ENCODE measurements at places on chromosomes 1 and 21.

DNA sequence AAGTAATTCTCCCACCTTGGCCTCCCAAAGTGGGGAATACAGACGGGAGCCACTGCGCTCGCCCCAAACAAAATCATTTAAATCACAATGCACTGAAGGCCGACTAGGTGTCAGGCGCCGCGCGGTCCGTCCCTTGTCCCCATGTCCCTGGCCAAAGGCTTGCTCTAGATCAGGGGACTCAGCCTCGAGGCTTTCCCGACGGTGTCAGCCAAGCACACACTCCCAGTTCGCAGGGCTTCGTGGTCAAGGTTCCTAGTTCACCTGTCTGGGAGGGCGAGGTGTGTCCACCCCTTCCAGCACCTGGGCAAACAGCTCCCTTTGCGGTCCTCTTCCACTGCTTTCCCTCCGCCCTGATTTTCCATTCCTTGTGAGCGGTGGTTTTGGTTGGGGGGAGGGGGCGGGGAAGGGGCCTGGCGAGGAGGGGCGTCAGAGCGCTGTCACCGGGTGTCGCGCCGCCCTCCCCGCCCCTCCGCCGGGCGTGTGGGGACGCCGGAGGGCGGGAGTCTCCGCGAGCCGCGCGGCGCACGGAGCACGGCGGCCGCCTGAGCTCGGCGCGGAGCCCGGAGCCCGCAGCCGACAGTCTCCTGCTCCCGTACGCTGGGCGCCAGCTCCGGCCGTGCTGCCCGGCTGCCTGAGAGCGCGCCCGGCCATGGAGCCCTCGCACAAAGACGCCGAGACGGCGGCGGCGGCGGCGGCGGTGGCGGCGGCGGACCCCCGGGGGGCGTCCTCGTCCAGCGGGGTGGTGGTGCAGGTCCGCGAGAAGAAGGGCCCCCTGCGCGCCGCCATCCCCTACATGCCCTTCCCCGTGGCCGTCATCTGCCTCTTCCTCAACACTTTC is at the start of gene STUM:
TSS of gene STUM (plus strand) at position 509 of the 838 bp plus-strand sequence. CDS start at position 650, 141 bp downstream.
- DNase-seq: peak; percentile 73

DNA sequence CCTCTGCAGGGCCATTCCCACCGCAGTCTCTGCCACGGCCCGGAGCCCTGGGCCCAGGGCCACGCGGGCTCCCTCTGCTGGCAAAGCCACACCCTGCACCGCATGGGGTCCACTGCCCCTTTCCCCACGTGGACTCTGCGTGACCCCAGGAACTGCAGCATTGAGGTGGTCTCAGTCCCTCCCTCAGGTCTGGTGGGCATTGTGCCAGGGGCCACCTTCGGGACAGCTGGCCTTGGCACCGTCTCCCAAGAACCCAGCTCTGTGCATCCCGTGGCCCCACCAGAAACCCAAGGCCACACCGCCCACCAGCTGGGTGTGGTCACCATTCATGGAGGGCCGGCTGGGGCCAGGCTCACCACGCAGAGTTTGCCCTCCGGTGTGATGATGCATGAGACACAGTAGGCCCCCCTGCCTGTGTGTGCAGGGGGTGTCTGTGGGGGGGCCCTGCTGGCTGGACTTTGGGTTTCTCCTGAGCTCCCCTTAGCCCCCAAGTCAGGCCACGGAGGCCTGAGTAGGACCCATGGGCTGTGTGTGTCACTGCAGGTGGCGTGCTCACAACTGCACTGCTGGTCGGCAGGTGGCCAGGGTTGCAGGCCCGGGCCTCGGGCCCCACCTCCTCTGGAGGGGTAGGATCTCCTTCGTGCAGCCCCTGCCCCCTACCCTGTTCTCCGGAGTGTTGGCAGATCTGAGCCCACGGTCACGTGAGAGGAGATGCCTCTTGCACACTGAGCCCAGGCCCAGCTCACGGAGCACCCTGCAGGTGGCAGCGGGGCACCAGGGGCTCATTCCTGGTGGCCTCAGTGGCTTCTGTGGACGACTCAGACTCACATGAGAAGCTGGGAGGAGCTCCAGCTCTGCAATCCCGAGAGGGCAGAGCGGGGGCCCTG is 5.8 kb downstream of the VWA1 start:
- peak; percentile 69 for DNase-seq

GRCh38 chr1:16258591-16259135 is 21.7 kb upstream of the CPLANE2 start:
- no peak for DNase-seq

- no peak for DNase-seq
Observed at GRCh38 chr1:224883091-224883490, 46.4 kb upstream of the DNAH14 start.

- DNase-seq: no peak
Observed at GRCh38 chr1:44817307-44817706, 9.0 kb downstream of the BTBD19 start.

GRCh38 chr1:2283991-2284895 is 56.1 kb downstream of the SKI start:
- no peak for DNase-seq

GRCh38 chr1:202862679-202863560 is 26.0 kb downstream of the RABIF start:
- DNase-seq: peak; percentile 38

- no peak for DNase-seq
Observed at GRCh38 chr1:119908661-119909060, 12.3 kb upstream of the ADAM30 start.

DNA sequence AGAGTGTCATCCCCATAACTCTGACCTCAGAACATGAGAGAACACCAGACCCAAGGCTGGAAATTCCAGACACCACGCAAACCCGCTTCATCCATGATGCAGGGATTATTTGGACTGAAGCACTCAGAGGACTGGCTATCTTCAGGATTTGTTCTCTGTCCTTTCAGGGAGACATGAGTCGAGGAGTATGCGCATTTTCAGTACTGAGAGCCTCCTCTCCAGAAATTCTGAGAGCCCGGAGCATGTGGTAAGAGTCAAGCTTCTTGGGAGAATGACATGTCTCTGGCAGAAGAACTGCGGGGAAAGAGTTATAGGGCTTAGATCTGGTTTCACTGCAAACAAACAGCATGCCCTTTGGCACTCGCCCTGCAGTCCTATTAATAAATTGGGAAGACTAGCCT is 6.9 kb downstream of the LAX1 start:
- peak; percentile 56 for DNase-seq

GRCh38 chr1:155831279-155831976 is 25.6 kb downstream of the GON4L start:
- DNase-seq: no peak

GRCh38 chr1:186208405-186209129 is 166.5 kb downstream of the TPR start:
- DNase-seq: no peak

DNA sequence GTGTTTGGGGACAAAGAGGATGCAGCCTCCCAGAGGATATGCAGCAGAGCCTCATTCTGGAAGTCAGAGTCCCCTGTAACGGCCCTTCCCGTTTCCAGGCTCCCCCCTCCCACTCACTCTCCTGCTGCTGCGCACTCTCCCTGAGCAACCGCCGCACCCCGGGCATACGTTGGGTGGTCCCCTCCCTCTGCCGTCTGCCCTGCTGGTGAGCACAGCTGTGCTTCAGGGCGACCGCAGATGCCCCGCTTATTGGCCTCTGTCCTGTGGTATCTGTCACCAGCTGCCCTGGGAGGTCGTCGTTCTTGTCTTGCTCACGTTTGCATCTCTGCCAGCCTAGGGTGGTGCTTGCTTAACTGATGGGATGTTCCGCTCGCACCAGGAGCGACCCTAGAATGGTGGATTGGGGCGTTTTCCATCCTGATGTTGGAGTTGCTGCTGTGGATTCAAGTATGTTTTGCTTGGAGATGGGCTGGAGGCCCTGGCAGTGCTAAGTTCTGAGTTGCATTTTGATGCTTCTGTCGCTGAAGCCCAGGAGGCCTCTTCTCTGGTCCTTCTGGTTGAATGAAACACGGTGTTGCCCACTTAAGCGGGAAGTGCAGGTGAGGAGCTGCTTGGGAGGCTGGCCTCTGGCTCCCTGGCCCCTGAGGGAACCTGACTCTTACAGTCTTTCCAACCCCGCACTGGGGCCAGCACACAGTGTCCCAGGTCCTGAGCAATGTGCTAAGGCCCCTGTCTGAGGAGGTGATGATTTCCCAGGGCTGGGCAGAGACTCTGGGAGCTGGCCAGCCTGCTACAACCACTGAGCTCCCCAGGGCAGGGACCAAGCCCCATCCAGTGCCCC is 3.2 kb downstream of the TMEM201 start:
- DNase-seq: no peak

DNA sequence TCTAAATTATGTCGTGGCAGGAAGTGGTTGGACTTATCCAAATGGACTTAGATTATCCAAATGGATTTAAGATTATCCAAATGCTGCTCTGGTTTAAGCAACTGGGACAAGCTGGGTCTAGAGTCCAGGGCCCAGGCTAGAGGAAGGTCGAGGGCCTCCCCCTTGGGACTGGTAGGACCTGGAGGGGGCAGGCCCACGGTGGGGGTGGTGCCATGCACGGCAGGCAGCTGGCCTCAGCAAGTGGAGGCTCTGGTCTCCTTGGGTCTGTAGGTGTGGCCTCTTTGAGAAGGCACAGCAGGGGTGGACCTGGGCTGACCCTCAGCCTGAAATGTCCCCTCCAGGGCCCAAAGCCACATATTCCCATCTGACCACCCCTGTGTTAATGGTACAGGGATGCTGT is 29.8 kb downstream of the PADI6 start:
- DNase-seq: no peak

- DNase-seq: no peak
Observed at GRCh38 chr1:114209971-114210370, 56.3 kb upstream of the SYT6 start.

GRCh38 chr1:161083748-161084596 is 5.4 kb downstream of the NECTIN4 start:
- peak; percentile 52 for DNase-seq

DNA sequence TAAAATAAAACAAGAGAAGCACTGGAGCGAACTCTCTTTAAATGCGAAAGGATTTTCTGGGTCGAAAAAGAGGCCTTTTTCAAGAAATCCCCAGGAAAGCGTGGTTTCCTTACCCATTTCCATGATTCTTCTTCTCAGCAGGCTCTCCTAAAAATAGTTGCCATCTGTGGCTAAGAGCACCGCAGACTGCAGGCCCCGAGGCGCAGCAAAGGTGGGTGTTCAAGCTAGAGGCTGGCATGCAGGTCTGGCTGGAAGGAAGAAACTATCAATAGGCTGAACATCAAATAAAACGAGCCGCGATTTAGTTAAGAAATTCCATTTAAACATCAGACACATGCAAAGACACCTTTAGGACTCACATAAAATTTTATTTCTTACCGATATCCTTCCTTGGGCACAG is 135.1 kb downstream of the ADAMTS1 start:
- DNase-seq: no peak

DNA sequence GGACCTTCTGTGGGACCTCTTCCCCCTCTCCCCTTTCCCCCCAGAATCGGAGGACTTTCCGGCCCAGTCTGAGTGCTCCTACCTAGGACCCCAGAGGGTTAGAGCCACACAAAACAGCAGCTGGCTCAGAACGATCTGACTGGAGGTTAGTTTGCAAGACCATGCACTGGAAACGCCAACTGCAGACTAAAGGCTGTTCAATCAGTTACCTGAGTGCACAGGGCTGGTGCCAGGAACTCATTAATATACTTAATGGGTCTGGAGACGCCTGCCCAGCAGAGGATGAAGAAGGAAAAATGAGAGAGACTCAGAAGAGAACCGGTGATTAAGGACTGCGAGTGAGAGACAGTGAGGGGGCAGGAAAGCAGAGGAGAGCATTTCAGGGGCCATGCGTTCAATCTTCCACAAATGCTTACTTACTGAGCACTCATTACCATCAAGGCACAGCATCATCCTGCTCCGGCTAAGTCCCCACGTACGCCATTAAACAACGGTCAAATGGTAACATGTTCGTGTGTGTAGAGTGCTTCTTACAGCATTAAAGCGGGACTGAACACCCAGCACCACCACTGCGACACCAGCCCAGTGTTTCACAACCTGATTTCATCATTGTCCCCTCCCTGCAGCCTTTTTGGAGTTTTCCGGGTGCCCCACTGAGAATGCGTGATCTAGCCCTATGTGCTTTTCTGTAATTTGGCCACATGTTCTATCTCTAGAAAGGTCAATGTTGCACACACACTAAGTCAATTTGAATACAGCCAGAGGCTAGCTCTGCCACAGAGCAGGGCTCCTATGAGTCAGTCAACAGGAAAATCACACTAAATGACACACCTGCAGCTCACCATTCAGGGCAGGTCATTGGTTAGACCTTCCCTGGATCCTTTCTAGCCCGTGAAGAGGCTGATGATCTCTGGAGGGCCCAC is 7.6 kb downstream of the ENO1 start:
- DNase-seq: peak; percentile 43

- no peak for DNase-seq
Observed at GRCh38 chr1:180366371-180367068, 135.9 kb downstream of the ACBD6 start.

DNA sequence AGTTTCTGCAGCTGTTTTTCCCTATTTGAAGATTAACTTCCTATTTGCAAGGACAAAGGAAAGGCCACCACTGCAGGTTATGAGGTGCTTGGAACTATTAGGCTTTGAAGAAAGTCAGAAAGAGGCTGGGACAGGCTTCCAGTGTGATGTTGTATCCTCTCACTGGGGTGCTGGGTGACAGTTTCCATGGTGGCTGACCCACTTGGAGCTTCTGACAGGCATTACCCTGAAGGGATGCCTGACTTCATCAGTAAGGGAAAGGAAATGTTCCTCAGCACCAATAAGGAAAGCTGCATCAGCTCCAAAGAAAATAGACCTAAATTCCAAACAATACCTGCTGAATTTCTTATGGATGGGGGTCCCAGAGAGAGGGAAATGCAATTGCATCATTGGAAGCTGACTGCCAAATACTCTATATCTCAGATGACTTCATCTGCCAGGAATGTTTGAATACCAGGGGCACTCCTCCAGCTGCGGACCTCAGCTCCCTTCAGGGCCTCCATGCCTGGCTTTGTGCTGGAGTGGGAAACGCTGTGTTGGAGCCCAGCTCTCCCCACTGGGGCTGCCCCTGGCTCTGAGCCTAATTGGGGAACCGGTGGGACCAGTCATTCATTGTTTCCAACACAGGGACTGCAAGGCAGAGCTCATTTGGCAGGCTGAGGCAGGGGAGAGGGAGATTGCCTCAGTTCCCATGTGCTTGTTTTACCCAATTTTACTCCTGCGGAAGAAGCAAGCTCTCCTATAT is 76.6 kb downstream of the RGL1 start:
- DNase-seq: peak; percentile 80

GRCh38 chr1:170680428-170680827 is 16.5 kb downstream of the PRRX1 start:
- no peak for DNase-seq

- DNase-seq: no peak
Observed at GRCh38 chr1:179742291-179742690, 800 bp upstream of the FAM163A start.

DNA sequence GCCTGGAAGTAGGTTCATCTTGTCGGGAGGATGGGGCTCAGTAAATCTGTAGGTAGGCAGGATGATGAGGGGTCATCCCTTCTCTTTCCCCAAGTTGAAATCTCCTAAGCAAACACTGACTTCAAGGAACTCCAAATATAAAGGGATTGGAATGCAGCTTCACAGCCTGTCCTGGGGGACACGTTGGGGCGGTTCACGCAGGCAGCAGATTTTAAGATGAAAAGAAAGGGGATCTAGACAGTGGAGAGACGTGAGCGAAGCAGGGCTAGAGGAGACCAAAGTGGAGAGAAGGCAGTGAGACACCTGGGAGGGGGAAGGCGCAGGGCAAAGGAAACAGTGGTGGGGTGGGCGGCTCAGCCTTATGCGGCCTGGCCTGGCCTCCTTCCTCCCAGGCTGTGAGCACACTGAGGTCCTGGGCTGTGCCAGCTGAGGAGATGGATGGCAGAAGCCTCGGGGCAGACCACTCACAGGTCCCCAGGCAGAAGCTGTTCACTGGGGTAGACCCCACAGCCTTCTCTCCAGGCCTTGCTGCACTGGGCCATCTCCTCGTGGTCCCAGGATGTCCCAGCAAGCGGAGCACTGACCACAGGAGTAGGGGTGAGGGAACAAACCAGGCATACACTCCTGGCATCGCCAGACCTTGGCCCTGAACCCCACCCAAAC is 51.7 kb downstream of the TOR1AIP2 start:
- no peak for DNase-seq

Data from hepatocyte (in vitro differentiated cells).